ENCODE measurements at places on chromosomes 7 and 10.
A peak's percentile ranks its signal among the peaks of the same experiment; 100 is the strongest.

DNA sequence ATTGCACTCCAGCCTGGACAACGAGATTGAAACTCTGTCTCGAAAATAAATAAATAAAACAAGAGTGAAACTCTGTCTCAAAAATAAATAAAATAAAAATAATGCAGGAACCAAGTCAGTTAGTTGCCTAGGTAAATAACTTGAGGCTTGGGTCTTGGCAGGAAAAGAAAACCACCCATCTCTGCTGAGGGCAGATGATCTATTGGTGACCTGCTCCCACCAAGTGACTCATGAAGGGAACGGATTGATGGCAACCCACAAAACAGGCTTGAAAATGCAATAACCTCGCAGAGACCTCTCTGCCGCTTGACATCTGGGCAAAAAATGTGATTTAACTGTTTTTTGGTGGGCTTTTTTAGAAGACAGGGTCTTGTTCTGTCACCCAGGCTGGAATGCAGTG, 86.6 kb downstream of the CALN1 start:
- no peak for DNase-seq

GRCh38 chr7:158017111-158018097, 570.2 kb downstream of the PTPRN2 start:
- no peak for DNase-seq

- no peak for DNase-seq
Measured at GRCh38 chr10:117431160-117431559, 55.9 kb upstream of the PDZD8 start.

DNA sequence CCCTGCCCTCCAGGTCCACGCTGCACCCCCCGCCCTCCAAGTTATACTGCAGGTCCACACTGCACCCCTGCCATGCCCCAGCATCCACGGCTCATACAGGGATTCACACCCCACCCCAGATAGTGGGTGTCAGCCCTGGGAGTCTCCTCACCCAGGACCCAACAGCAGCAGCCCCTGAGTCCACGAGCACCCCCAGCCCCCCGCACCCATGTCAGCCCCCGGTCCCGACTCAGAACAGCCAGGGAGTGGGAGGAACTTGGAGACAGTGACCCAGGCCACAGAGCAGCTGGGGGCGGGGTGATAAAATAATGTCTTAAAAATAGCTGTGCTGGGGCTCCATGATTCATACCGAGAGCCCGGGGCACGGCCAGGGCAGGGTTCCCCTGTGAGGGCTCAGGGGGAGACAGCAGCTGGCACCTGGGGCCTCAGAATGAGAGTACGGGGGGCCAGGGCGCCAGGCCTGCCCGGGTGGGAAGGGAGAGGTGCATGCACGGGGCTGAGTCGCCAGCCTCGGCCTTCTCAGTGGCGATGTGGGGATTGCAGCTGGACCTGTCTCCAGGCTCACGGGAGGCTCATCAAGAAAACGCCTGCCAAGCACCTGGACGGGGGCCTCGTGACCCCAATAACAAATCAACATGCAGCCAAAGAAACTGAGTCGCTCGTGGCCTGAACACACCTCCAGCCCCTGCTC, 29.8 kb downstream of the ADAP1 start:
- DNase-seq: peak; percentile 85

DNA sequence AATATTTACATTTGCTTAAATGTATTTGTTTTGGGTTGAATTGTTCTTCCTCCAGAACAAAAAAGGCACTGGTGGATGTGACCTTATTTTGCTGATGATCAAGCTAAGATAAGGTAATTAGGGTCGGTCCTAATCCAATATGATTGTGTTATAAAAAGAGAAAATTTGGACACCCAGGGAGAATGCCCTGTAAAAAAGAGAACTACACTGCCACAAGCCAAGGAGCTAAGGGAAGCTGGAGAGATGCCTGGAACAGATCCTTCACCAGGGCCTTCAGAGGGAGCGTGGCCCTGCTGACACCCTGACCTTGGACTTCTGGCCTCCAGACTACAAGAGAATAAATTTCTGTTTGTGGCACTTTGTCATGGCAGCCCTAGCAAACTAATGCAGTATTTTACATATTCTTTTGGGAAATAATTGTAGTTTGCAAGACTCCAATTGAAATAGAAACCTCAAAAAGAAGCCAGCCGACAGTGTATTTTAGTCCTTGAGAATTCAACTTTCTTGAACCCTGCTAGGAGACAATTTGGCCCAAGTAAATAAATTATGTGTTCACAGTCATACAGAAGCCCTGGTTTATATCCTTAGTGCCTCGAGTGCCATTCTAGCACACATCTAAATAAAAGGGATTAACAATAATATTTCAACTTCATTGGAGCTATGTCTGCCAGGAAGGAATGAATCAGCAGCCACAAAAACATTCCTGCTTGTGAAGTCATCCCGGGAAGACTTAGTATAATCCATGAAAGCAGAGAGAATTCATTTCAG, 164.6 kb downstream of the PKD1L1 start:
- DNase-seq: no peak
